ENCODE measurements at places on chromosomes 12 and 14.

DNA sequence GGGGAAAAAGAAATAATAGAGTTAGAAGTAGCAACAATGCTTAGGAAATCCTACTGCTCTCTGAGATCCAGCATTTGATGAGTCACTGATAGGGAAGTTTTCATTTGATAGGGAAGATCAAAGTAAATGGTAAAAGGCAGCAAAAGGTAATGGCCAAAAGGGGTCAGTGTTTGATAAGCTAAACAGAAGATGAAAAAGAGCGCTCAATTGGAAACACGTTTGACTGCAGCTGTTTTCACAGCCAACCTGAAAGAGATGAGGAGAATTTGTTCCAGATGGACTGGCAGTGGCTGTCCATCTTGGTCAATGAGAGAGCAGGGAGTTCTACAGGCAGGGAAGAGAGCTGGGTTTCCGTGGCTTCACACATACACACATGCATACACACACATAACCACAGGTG lies 264.2 kb downstream of the TMEM132C start:
- DNase-seq: no peak

GRCh38 chr12:89783359-89784060 lies 74.9 kb upstream of the ATP2B1 start:
- DNase-seq: no peak

DNA sequence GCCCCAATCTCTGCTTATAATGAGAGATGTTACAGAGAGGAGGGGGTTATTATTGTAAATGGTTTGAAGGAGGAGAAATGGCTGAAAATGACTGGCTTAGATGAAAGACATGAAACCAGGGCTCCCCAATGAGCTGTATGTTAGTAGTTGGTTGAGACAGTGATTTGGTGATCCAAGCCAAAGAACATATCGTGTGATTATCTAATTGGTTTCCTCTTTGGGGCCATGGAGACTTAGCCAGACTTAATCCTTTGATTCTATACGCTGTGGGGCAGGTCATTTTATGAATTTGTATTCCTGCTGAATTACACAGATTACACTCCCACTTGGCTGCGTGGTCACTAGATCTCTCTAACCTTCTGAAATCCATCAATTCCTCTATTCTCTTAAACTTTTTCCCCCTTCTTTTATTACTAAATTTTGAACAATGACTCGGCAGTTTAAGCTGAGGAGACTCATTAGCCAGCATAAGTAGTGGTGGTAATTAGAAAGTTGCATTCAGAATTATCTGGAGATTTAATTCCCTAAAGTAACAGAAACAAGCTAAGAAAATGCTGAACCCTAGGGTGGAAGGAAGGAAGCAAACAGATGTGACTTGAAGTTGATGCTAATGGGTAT lies 5.3 kb downstream of the TTC8 start:
- no peak for DNase-seq

- no peak for DNase-seq
Observed at GRCh38 chr14:89415159-89415558, 1.9 kb downstream of the FOXN3 start.

- DNase-seq: no peak
Observed at GRCh38 chr12:98369581-98369980, 145.8 kb upstream of the TMPO start.

GRCh38 chr14:60974090-60974651 lies 6.7 kb downstream of the TRMT5 start:
- no peak for DNase-seq

DNA sequence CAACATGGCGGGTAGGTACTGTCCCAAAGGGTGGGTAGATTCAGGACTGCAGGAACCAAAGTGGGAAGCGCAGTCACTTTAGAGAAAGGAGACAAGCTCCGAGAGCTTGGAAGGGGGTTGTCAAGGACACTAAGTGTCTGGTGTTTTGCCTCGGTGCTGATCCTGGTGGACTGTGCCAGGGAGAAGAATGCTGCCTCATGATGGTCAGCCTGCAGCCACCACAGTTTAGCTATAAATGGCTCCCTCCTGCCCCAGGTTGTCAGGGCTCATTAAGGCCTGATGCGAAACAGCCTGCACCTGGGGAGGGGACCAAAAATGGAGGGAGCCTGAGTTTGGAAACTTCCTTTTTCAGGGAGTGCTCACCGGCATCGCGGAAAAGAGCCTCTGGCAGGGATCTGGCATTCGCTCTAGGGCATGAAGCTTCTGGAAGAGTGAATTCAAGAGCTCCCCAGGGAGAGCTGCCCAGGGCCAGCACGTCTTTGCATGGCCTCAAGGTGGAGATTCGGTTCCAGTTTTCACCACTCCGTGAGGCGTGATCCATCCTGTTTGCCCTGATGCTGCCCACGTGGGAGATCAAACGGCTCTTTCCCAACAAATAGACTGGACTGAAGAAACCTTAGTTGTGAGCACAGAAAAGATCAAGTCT lies 164.0 kb downstream of the FOXN3 start:
- no peak for DNase-seq
